ENCODE measurements at places on chromosomes 2 and 18.

GRCh38 chr2:31770741-31771140, 190.0 kb upstream of the SRD5A2 start:
- DNase-seq: no peak

- DNase-seq: no peak
Observed at GRCh38 chr2:233865838-233866237, 2.3 kb downstream of the MSL3B start.

DNA sequence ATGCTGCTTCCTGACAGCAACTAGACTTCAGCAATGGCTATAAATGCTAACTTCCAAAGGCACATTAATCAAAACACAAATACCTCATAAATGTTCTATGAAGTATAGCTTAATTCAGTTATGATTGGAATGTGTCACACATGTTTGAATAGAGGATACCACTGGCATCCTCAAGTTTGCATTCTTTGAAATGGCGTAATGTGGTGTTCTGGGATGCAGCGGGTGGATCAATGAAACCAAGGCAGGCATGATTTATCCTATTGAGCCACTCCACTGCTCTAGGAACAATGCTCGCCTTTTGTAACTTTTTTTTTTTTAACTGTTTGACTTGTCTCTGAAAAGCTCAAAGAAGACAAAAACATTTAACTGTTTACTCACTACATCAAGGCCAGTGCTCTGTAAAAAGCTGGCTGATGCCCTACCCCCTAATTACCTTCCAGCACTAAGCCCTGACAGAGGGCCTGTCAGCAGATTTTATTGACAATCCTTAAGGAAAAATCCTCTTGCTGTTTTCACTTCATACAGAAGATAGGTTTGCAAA, 278.8 kb upstream of the SESTD1 start:
- DNase-seq: no peak

DNA sequence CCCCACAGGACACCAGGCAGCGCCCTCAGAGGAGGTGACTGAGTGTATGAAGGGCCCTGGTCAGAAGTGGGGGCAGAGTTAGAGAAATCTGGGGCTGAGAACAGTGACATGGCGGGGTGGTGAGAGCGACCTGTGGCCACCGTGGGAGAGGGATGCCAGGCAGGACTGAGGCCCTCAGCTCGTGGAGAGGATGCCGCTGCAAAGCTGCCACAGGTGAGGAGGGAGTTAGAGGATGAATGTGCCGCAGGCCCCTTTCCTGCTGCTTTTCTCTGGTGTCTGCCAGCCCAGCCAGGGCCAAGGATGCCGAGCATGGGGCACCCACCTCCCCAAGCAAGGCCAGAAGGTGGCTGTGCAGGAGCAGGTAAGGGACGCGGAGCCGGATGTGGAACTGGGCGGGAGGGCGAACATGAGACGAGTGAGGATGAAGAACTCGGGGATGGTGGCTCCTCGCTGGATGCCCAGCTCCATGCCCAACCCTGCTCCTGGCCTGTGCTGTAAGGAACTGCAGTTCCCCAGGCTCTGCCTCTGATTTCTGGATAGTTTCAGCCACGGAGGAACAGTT, 269.2 kb upstream of the HDAC4 start:
- DNase-seq: no peak

GRCh38 chr2:135164431-135164830, 112.3 kb downstream of the RAB3GAP1 start:
- DNase-seq: no peak

DNA sequence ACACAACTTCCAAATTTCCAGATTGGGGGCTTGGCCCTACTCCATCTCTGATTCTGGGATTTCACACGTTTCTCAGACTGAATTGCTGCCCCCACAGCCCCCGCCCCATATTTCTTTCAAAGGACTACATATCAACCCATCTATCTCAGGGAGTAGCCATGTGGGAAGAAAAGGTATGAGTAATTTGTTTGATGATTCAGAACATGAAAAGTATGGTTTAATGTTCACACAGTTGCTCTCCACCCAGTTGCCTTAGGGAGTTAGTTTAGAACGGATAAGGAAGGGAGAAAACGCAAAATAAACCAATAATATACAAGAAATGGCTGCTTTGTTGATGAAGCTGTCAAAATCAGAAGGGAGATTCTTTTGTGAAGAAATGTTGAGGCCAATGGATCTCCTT, 145.1 kb downstream of the PIEZO2 start:
- no peak for DNase-seq

DNA sequence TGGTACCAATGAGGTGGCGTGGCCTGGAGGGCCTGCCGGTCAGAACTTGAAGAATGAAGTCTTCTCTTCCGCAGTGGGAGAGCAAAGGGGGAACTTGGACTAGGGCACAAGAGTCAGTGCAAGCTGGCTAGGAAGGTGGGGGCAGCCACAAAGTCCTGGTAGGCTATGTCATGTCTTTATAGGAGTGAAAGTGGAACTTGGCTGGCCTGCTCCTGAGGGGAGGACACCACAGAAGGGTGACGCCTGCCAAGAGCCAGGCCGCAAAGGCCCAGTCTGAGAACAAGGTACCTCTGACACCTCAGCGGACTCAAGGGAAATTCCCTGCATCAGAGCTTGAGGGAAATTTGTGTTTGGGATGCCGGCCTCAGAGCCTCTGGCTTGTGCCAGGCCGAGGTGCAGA, 32.2 kb upstream of the MAP3K20 start:
- DNase-seq: peak; percentile 39

- peak; percentile 66 for DNase-seq
Observed at GRCh38 chr18:35415511-35416073, 38.5 kb upstream of the ZNF396 start.

DNA sequence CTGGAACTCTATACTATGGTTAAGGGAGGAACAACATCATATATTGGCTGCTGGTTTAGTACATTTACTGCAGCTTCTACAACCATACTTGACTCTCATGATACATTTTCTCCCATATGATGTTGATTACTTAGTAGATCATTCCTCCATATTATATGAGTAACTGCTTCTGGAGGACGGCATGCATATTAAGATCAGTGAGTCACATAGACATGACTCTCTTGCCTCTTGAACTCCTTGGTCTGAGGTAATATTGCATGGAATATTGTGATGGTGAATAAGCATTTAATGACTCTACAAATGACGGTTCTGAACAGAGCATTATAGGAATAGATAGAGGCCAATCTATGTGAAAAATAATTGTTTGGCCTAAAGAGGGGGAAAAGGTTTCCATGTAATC, 418.8 kb upstream of the SPHKAP start:
- DNase-seq: no peak

GRCh38 chr2:119486886-119487285, 37.4 kb downstream of the SCTR start:
- DNase-seq: no peak

DNA sequence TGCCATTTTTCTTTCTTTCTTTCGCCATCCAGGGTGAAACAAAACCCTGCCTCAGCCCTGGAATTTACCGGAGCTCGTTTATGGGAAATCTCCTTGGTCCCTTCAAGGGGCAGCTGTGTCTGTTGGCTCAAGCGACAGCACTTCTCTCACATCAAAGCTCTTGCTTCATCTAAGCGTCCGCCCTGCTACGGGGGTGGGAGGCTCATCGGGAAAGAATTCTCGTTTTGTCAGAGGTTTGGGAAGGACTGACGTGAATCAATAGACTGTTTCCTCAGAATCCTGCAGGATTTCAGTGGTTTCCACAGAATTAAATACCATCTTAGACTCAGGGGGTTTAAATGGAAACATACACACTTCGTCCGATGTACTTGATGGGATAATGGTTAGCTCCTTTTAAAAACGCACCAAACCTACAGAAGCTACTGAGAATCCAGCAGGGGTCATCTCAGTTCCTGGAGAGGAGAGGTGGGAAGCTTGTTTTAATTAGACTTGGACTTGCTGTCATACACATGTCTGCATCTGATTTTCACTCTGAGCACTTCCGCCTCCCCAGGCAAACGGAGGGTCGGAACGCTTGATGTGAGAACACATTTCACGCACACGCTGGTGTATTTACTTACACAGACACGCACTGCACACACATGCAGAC, 91.6 kb downstream of the ASB1 start:
- DNase-seq: no peak

DNA sequence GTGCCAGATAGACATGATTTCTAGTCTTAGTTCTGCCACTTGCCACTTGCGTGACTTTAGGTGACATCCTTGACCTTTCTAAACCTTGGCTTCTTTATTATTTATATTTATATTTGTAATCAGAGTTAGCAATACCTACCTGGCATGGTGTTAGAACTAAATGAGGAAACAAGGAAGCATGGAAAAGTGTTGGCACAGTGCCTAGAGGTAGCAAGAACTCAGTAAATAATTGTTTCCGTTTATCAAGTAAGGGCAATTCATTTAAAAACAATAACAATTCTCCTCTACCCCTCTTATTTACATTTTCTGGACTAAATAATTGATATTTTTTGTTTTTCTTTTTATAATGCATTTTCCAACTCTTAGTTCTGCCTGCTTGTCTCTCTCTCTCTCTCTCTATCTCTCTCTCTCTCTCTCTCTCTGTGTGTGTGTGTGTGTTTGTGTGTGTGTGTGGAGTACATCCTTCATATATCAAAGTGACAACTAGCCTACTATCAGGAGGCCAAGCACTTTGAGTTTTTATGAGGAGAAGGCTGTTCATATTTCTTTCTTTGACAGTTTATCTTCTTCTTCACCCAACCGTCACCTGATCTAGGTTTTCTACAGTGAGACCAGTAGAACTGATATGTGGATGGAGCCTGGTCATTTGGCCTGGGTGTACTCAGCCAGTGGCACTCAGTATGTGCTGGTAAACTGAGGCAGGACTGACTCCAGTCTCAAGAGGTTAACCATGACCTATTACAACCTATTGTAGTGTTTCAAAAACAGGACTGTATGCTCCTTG, 134.5 kb downstream of the LRRTM1 start:
- no peak for DNase-seq

DNA sequence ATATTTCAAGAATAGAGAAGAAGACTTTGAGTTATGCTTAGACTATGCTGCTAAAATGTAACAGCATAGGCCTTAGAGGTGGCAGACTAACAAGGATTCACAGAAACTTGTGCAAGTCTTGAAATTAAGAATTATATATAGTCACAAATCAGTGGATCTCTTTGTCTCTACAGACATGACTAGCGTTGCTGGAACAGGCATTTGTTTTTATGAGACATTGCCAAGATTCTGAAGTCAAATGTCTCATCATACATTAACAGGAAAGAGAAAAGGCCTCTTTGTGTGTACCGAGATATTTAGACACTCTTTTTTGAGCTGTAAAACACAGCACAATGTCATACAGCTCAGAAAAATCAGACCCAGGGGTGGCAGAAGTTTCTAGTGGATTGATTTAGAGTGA, 207.1 kb downstream of the TMX3 start:
- no peak for DNase-seq

DNA sequence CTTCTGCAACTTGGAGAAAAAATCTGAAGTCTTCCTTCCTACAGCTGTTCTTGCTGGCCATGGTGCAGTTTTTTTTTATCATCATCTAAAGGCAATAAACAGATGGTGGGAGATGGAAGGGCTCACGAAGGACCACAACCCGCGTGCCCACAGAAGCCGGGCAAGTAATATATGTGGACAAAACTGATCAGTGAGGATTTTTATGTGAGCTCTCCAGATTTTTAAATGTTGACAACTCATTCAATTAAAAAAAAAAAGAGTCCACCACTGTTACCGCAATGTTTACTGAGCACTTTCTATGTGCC, 55.9 kb upstream of the CREB1 start:
- no peak for DNase-seq

DNA sequence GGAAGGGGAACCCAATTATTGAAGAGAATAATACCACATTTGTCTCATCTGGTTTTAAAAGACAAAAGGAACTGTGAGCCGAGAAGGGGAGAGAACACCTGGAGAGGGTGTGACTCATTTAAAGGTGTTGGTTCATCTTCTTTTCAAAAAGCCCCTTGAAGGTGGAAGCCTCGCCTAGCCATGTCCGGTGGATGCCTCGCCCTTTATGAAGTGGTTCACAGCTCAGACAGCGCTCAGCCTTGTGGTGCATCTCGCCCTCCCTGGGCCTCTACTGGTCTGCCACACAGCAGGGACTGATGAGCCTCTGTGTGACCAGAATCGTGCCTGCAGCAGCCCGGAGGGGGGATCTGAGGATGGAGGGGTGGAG, 290.0 kb upstream of the CXCR4 start:
- DNase-seq: no peak

- DNase-seq: no peak
Observed at GRCh38 chr2:217142649-217143266, 282.9 kb upstream of the TNP1 start.

DNA sequence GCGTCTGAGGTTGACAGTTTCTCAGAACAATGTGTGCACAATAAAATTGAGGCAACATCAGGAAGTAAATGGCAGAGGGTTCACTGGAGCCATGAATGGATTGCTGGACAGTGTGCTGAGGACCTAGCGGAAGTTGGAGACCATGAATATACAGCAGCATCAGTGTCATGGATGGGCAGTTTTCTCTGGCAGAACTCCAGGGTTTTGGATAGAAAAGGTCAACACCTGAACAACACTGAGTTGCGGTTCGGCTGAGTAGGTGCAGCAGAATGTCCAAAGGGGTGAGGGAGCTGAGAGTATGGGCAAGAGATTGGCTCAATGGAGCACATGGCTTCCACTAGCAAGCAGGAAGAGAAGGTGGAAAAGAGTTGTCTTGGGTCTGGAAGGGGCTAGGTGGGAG, 73.7 kb downstream of the DNER start:
- DNase-seq: no peak

DNA sequence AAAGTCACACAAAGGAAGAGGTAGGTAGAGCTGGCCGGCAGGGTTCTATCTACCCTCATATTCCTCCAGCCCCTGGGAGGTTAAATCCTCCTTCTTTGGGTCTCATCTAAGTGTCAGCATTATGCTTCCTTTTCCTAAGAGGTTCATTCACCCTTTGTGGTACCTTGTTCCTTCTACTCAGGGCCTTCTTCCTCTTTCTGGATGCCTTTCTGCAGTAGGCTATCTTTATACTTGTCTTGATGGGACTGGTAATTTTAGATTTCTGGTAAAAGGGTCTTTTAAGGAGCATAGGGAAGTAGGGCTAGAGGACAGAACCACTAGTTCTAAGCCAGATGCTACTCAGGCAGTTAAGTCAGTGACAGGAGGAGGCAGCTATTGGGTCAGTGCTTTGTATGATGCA, 13.7 kb upstream of the TNP1 start:
- peak; percentile 58 for DNase-seq

GRCh38 chr2:142825861-142826260, 51.6 kb upstream of the KYNU start:
- peak; percentile 25 for DNase-seq

Data from globus pallidus (tissue), 1 donor.